Renal cortex interstitium (tissue), 15 donors: ENCODE measurements at places on chromosomes 7 and 10.
A peak's percentile ranks its signal among the peaks of the same experiment; 100 is the strongest.

- DNase-seq = no peak
Observed at GRCh38 chr7:127437241-127437640, 44.7 kb upstream of the ZNF800 start.

DNA sequence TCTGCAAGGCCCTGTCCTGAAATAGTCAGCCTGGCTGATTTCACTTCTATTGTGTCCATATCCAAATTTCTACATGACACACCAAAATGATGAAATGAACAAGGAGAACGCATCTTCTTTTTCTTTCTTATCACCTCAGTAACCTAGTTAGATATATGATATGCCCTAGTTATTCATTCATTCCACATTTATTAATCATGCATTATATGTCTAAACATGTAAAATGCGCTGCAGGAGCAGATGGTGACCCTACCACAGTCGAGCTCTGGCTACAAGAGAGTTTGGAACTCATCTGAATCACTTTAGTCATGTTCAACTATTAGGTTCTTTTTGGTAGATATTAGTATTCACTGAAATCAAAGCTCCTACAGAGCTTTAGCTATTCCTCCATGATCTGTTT is 31.8 kb upstream of the VPS41 start:
- DNase-seq = no peak

GRCh38 chr7:96174812-96175211 is 147.1 kb downstream of the SLC25A13 start:
- DNase-seq = no peak

- no peak for DNase-seq
Observed at GRCh38 chr10:26457088-26457487, 18.9 kb downstream of the APBB1IP start.

DNA sequence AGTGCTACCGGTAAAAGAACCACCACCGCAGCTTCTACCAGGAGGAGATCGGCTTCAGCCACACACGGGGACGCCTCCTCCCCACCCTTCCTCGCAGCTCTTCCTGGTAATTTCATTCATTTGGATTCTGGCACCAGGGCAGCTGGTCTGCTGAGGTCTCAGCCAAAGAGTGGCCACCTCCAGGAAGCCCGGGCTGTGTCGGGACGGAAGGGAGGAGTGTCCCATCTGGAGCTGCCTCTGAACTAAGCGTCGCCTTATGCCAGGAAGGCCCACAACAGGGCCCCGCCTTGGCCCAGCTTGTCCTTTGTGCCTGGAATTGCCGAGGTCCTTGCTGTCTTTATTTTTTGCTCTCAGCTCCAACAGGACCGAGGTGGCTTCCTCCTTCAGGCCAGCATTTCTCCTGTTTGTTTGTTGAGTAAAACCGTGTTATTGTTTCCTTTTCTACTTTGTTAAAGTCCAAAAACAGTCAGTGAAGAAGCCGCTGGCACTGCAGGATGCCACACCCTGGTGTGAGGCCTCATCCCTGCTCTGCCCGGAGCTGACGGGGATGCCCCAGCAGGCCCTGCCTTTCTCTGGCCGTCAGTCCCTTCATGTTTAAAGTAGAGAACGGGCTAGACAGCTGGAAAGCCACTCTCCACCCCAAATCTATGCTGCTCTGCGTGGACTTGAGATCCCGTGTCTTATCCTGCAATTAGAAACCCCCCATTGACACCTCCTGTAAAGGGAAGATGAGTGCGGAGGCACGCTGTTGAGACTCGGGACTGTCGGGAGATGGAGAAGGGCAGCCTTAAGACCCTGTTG is 24.5 kb upstream of the TTYH3 start:
- no peak for DNase-seq

- DNase-seq = no peak
Observed at GRCh38 chr7:27600247-27600646, 62.4 kb downstream of the HIBADH start.

- DNase-seq = peak; percentile 3
Observed at GRCh38 chr7:154953006-154953684, 49.8 kb downstream of the PAXIP1 start.

GRCh38 chr7:109246330-109247077 is 676.8 kb downstream of the DNAJB9 start:
- DNase-seq = no peak

GRCh38 chr7:15593382-15593781 is 31.6 kb upstream of the AGMO start:
- no peak for DNase-seq

DNA sequence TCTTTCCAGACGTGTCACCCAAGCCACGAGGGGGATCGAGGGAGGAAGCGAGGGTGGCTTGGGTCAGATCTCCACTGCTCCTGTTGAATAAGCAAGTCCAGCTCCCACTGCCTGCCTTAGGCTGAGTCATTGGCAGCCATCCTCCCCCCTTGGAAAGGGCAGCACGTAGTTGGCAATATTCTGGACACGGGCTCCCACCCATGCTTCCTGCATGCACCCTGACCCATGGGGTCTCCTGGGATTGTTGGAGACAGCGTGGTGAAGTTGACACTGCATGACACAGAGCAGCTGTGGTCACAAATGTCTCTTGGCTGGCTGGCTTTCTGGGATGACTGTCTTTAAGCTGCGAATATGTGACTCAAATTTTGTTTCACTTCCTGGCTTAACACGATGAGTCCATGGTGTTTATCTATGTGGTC is 11.2 kb downstream of the BTBD16 start:
- DNase-seq = no peak

DNA sequence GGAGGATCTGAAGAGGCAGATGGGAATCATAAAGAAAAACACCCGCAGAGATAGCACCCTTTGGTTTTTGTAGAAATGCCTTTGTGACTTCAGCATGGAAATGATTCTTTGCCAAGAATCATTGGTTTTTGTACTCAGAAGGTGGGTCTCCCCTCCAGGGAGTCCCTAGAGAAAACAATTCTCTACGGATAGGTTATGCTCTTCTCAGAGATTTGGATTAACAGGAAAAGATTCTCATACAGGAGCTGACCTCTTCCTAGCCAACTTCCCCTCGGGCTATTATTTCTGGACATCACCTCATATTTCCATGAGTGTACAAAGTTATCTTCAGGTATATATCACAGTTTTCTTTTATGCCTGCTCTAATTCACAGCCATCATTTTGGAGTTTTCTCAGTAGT is 274.2 kb upstream of the HABP2 start:
- DNase-seq = no peak

- DNase-seq = no peak
Observed at GRCh38 chr7:4156190-4156589, 525.9 kb upstream of the FOXK1 start.

GRCh38 chr10:1715821-1716220 is 21.5 kb downstream of the ADARB2 start:
- no peak for DNase-seq

- peak; percentile 31 for DNase-seq
Observed at GRCh38 chr10:120327675-120328074, 129.4 kb upstream of the PLPP4 start.

DNA sequence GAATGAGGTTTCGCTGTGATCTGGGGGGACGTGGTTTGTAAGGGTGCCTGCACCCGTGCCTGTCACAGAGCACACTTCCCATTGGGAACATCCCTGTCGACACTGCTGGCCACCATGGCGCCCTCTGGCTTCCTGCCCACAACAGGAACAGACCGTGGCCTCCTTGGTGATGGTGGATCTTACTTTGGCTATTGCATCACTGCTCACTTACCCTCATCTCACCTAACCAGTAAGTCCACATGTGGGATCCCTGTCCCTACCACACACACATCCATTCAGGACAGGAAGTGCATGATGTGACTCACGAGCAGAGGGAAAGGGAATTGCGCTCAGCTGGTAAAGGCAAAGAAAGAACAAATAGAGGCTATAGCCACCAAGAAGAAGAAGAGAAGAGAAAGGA is 26.2 kb upstream of the SEC61G start:
- DNase-seq = no peak

DNA sequence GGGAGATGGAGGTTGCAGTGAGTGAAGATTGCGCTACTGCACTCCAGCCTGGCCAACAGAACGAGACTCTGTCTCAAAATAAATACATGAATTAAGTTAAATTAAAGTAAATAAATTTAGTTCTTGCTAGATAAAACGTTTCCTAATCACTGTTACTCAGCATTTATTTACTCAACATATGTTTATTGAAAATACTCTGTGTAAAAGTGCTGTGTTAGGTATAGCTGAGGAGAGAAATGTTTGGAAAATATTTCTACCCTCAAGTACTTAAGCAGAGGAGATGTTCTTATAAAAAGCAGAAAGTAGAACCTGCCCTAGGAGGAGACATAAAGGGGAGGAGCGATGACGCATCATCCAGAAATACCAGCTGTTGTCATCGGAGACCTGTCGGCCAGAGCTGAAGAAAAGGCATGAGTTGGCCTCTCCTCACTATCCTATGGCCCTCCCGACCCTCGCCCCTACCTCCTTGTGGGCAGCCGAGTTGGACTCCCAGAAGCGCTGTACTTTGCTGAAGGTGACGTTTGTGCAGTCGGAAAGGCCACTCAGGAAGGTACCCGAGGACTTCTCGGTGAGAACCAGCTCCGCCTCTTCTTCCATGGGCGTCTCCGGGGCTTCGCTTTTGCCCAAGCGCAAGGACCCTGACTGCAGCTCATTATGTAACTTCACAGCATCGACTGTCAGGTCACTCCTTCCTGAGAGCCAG is 1.1 kb downstream of the RRP12 start:
- no peak for DNase-seq

GRCh38 chr10:76869931-76870330 is 767.7 kb downstream of the KCNMA1 start:
- DNase-seq = no peak

- DNase-seq = peak; percentile 36
Observed at GRCh38 chr7:89623018-89623672, 531.1 kb upstream of the STEAP1 start.

DNA sequence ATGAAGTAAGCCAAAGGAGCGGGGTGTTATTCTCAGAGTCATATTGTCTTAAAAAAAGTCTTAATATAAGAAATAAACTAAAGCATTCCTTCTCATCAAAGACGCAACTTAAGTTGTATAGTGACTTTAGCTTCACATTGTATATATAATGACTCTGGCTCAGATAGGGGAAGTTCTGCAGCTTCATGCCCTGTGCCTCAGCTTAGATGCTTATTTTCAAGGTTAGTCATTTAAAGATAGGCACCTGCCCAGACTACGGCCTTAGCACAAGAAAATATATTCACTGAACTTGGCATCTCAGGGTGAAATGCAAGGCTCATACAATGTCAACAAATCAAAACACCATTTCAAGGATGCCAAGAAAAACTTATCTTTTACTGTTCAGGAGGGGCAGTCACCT is 52.8 kb upstream of the DNAJB12 start:
- no peak for DNase-seq

GRCh38 chr10:50416181-50416824 is 165.0 kb upstream of the ASAH2 start:
- no peak for DNase-seq

DNA sequence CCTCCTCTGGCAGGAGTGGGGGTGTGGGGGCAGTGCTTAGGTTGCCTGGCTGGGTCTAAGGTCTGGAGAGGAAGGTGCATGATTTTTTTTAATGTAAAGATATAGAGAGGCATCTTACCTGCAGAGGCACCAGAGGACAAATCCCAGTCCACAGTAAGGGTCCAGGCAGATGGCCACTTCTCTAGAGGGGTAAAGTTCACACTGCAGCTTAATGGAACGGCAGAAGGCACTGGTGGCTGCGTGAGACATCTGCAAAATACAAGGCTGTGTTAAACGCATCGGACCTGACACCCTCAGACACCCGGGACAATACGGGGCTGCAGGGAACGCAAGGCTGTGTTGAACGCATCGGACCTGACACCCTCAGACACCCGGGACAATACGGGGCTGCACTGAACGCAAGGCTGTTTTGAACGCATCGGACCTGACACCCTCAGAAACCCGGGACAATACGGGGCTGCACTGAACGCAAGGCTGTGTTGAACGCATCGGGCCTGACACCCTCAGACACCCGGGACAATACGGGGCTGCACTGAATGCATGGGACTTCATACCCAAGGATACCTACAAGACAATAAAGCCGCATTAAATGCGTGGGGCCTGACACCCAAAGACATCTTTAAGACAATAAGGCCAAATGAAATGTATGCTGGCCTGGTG is 206.0 kb downstream of the ZMYND11 start:
- DNase-seq = no peak

DNA sequence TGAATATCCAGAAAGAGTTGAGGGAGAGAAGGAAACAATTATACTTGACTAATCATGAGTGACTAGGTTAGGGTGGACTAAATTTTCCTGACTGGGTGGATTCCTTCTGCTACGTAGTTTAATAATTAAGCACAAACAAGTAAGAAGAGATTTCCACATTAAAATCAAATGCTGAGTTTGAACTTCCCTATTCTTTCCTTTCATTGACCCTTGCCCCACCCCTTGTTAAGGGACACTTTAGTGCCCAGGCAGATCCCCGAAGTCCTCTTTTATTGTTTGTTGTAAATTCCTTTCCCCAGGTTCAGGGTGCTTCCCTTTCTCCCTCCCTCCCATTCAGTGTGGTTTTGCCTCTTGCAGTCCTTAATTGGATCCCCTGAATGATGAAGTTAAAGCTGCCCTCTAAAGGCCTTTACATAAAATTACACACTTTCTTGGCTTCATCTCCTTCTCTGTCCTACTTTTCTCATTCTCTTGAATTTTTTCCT is 8.8 kb upstream of the SPAM1 start:
- DNase-seq = peak; percentile 9

DNA sequence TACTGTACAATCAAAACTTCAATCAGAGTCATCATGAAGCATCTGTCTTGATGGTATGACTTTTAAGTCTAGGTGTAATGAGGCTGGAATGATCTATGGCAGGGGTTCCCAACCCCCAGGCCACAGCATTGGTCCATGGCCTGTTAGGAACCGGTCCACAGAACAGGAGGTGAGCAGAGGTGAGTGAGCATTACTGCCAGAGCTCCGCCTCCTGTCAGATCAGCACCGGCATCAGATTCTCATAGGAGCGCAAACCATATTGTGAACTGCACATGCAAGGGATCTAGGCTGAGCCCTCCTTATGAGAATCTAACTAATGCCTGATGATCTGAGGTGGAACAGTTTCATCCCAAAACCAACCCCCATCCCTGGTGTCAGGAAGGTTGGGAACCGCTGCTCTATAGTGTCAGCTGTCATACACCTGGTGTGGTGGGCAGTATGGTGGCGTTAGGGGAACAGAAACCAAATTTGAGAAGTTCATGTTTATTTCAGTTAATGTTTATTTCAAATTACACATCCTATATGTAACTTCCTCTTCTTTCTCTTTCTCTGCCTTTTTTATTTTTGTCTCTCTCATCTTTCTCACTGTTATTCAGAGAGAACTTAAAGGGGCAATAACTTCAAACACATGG is 432.6 kb downstream of the TNS3 start:
- no peak for DNase-seq

DNA sequence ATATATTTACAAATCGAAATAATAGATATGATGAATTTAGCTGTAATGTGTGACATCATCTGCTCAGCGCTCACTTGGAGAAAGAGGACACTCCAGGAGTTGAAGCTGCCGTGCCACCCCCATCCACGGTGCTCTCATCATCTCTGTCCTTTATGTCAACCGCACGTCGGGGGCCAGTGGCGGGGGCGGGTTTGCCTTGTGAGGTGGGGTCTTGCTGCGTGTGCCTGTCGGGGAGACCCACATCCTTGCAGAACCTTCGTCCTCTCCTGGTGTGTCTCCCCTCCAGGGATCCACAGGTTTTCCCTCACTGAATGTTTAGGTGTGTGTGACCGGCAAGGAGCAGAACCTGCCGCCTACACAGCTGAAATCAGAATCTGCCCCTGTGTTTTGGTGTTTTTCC is 71.6 kb downstream of the INPP5A start:
- DNase-seq = no peak
